ENCODE measurements at places on chromosomes 13 and 19.
A peak's percentile ranks its signal among the peaks of the same experiment; 100 is the strongest.

DNA sequence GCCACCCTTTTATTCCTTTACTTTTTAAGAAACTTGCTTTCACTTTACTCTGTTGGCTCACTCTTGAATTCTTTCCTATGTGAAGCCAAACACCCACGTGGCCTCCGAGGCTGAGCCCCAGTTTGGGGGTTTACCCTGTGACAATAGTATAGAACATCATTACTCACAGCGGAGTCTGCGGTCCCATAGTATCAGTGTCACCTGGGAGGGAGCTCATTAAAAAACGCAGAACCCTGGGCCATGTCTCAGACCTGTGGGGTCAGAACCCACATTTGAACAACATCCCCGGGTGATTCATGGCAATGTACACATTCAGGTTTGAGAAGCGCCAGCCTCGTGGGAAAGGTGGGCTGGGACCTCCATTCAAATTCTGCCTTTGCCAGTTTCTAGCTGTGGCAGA, 36.0 kb upstream of the UBL3 start:
- DNase-seq, result no peak

GRCh38 chr13:105346141-105346775, 1189.2 kb downstream of the EFNB2 start:
- DNase-seq, result no peak

DNA sequence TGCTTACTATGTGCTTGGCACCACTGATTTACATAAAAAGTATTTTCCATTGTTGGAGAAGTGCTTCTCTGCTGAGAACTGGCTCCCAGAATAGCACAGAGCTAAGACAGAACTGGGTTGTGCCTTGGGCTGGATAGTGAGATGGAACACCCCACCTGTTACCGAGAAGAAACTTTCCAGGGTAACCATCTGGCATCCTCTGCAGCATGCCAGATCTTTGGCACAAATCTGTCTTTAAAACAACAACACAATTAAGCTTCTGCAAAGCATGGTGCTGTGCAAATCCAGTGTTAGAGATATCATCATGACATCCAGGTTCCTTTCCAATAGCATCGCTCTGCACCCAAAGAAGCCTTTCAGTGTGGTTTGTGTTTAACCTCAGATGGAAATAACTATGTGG, 202.5 kb upstream of the RFC3 start:
- no peak for DNase-seq

DNA sequence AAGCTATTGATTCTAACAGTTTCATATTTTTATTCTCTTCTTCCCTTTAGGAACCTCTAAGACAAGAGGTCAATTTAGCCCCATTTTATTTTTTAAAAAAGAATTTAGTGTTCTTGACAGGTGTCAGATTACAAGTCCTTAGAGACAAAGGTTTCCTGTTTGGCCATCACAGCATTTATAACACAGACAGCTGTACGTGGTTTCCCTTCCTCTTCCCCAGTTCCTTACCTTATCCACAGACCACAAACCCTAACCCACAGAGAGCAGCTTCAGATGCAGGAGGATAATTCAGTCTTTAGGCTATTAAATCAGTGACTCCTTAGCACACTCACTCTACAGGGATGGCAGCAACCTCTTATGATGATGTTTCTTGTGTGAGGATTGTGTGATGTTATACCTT, 1210.1 kb downstream of the DIAPH3 start:
- DNase-seq, result no peak

GRCh38 chr19:42634409-42635232, 39.9 kb upstream of the CEACAM8 start:
- no peak for DNase-seq

DNA sequence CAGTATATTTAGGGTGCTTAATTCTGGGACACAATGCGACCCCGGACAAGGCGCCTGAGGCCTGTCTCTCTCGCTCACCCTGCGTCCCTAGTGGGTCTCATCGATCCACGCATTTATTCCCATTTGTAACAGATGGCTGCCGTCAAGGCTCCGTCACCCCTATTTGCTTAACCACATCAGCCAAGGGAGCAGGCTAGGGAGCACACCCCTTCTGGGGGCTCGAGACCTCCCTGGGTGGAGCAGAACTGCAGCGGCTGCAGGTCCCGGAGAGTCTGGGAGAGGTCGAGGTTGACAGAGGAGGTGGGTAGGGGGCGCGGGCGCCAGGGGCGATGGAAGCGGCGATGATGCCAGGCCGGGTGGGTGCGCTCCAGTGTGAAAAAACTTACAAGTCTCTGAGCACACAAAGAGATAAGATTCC, 507 bp downstream of the ALG5 start:
- no peak for DNase-seq

- no peak for DNase-seq
Observed at GRCh38 chr13:94079876-94080275, 399.6 kb downstream of the DCT start.

DNA sequence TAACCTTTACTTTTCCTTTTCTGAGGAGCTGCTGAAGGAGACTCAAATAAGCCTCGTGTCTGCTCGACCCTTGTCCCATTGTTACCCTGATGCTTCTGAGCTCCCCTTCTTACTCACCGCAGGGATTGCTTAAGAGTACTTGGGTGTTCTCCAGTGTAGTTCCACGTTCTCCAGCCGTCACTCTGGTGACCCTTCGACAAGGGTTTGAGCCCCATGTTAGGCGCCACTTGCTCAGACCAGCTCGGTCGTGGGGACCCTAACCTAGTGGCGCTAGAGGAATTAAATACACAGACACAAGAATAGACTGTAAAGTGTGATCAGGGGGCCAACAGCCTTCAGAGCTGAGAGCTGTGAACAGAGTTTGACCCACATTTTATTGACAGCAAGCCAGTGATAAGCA, 10.3 kb downstream of the ZNF480 start:
- DNase-seq, result no peak

DNA sequence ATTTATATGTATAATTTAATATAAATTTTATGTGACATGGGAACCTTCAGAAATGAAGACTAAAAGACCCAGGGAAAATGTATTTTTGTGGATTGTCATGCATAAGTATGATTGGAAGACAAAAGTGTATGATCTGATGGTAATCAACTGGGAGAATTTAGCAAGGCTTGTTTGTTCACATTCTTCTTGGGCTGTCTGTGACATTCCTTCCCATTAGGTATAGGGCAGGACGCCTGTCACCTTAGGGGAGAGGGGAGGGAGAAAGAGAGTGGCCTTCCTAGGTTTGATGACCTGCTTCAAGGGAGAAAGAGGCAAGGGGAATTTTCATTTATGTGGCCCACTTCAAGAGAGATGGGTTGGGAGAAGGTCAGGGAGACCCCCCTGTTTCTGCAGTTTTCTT, 22.4 kb downstream of the PIBF1 start:
- DNase-seq, result no peak

- peak; percentile 20 for DNase-seq
Observed at GRCh38 chr13:106520251-106521054, 15.0 kb downstream of the EFNB2 start.

- peak; percentile 62 for DNase-seq
Observed at GRCh38 chr13:24039621-24040475, 120.7 kb upstream of the SPATA13 start.

DNA sequence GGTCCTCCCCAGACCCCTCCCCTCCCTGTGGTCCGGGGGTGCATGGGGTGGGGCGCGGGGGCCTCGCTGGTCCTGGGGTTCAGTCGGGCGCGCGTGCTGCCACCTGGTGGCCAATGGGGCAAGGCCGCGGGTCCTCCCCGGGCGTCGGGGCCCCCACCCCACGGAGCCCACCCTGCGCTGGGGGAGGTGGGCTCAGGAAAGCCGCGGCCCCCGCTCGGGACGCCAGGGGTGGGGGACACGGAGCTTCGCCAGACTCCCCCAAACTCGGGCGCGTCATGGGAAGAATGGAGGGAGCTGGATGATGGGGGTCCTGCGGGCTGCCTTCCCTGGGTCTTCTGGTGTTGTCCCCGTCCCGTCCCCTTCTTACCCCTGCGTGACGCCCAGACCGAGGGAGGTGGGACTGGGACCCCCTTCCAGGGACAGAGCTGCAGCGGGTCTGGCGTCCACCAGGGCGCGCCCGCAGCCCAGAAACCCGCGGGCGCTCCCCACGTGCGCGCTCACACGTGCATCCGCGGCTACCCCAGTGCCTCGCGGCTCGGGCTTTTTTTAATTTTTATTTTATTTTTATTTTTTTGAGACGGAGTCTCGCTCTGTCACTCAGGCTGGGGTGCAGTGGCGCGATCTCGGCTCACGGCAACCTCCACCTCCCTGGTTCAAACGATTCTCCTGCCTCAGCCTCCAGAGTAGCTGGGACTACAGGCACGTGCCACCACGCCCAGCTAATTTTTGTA, 19.8 kb upstream of the TCF3 start:
- DNase-seq, result no peak

DNA sequence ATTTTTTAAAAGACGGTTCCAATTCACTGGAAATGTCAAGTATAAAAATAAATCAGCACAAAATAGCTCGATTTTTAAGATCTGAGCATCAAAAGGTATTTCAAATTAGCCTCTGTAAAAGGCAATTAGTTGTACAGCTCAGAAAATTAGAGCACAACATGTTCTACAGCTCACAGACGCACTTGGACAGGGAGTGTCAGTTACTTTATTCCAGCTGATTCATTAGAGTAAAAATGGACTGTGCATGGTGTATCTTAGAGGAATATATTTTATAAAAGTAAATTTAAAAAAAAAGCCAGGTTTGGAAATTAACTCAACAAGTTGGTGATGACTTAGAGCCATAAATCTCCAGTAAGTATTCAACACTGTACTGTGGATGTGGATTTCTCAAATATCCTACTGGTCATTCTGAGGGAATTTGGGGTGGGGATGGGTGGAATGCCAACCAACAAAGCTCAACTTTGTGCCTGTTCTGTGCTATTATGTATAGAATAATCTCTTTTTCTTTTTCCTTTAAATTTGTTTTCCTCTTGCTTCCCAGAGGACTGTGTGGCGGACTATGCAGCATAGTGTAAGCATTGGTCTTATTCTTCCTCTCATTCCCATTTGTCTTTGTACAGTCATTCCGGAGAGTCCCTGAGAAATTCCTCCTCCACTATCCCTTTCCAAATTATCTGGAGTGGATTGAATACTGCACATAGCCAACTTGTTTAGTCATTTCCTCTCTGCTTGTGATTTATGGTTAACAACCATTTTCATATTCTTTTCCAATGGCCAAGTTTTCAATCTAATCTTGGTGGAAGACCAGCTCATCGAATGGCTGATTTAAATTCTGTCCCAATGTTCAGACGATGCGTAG, 169.3 kb downstream of the DCT start:
- no peak for DNase-seq

DNA sequence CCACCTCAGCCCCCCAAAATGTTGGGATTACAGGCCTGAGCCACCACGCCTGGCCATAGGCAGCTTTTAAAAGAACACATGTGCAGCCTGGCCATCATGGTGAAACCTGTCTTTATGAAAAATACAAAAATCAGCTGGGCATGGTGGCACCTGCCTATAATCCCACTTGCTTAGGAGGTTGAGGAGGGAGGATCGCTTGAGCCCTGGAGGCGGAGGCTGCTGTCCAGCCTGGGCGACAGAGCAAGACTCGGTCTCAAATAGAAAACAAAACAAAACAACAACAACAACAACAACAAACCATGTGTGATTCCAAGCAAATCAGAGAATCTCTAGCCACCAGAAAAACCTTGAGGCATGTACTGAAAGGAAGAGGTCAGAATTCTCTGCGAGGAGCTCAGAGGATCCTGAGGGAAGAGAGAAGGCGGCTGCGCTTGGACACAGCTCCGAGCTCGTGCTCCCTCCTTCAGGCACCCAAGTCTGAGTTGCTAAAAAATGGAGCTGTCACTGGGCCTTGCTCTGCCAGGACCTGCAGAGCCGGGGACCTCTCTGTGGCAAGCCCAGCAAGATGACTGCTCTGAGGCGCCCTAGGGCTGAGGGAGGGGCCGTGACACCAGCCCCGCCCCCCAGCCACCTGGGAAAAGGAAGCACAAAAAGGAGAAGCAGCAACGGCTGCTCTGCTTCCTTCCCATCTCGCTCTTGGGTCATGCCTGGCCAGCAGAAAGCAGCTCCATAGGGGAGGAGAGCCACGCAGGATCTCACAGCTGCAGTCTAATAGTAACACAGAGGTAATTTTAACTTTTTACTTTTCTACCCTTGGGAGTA, at the start of gene ARL11:
Gene ARL11, plus strand, starts transcription at position 677 of the 822 bp plus-strand sequence. CDS start 1,941 bp downstream, outside the sequence.
- DNase-seq, result peak; percentile 31

- DNase-seq, result no peak
Observed at GRCh38 chr13:40169476-40169875, 497.0 kb downstream of the FOXO1 start.

DNA sequence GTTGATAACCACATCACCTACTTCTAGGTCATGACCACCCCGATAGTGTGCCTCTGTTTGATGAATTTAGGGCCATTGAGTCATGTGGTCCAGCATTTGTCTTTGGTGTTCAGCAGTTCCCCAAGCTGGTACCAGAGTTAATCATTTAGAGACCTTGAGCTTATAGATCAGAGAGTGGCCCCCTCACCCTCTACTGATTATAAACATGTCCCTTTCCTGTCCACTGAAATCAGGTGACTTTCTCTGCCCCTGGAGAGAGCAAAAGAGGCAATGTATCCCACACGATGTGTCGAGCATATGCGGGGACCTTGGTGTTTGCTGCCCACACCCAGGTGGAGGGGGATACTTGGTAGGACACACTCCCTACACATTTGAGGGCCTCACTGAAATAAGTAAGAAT, 46.3 kb downstream of the C13orf42 start:
- DNase-seq, result no peak

DNA sequence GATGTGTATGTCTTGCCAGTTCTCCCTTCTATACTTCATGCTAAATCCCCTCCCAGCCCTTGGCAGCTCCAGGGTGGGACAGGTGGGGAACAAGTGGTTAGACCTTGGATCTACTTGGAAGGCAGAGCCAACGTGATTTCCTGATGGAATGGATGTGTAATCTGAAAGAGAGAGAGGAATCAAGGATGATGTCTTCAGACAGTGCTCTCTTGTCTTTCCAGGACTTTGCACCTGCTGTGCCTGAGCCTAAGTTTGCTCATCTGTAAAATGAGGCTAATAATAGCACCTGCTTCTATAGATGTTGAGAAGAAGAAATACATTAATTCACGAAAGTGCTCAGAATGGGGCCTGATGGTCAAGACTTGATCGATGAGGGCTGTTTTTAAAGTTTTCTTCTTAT, 7.0 kb upstream of the EGLN2 start:
- no peak for DNase-seq

Data from hippocampal formation (tissue), 2 donors.